CD4-positive, alpha-beta T cell treated with Interleukin-2 at 100 ng/mL for 4 hours (primary cell): ENCODE measurements at places on chromosomes 1 and 21.
A peak's percentile ranks its signal among the peaks of the same experiment; 100 is the strongest.

DNA sequence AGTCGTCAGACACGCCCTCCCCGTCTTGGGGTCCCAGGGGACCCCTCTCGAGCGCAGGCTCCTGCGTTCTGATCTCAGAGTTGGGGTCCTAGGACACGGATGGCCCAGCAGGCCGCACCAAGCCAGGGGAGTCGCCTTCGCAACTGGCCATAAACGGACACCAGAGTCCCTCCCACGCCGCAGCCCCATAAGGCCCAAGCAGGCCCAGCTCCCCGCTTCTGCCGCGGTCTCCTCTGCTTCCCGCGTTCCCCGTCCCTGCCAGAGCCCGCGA lies 633 bp downstream of the DMRTA2 start:
- DNase-seq, result no peak

GRCh38 chr1:10033359-10033845 lies 644 bp downstream of the UBE4B start:
- DNase-seq, result no peak

- DNase-seq, result no peak
Measured at GRCh38 chr1:36673202-36673601, 190.5 kb upstream of the CSF3R start.

- DNase-seq, result no peak
Measured at GRCh38 chr1:63911049-63911448, 137.2 kb downstream of the ROR1 start.

DNA sequence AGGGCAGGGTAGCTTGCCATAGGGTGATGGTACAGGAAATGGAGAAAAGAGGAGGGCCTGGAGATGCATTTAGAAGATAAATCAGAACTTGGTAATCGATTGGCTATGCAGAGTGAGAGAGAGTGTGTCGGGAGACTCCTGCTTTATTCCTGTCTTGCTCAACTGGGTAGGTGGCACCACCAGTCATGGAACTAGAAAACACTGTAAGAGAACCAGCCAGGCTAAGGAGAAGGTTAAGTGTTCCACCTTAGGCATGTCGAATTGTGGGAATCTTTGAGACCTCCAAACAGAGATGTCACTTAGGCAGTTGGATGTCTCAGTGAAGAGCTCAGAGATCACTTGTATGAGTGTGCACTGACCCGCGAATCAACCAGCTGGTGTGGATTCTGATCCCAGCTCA lies 28.7 kb upstream of the RD3 start:
- DNase-seq, result no peak

DNA sequence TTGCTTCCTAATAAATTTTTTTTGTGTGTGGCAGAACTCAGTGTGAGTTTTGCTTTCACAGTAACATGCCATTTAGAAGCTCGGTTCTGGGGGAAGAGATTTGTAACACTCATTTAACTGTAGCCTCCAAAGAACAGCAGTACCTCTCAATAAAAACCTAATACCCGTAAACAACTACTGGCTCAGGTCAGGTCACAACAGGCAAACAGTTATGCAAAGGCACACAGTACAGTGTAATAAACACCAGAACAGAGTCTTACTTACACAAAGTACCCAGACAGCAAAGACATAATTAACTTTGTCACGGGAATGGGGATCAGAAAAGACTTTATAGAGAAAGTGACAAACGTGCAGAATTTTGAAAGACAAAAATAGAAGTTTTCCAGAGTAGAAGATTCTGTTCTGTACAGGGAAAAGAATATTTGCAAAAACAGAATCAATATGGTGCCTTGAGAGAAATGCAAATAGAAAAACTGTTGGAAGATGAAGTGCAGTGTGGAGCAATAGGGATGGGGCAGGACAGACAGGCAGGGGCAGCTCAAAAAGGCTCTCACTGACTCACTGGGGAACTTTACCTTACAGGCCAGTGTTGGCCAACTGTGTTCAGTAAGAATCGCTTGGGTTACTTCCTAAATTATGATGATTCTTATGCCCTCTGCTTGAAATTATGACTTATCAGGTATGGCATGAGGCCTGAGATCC lies 38.8 kb downstream of the EGLN1 start:
- no peak for DNase-seq

GRCh38 chr1:61591351-61591750 lies 133.6 kb downstream of the TM2D1 start:
- DNase-seq, result no peak

GRCh38 chr1:92029241-92029922 lies 403 bp upstream of the EPHX4 start:
- no peak for DNase-seq

DNA sequence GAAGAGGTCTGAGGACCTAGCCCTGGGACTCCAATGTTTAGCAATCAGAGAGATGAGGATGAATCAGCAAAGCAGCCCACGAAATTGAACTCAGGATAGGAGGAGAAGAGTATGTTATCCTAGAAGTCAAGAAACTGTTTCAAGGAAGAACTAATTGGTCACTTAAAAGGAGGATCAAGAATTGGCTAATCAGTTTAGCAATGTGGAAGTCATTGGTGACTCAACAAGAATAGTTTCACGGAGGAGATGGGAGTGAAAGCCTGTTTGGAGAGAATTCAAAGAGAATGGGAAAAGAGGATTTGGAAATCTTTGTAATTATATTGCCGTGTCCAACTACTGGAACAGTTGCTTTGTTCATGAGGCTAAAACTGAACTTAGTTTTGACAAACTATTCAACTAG lies 7.4 kb downstream of the HMCN1 start:
- DNase-seq, result no peak

DNA sequence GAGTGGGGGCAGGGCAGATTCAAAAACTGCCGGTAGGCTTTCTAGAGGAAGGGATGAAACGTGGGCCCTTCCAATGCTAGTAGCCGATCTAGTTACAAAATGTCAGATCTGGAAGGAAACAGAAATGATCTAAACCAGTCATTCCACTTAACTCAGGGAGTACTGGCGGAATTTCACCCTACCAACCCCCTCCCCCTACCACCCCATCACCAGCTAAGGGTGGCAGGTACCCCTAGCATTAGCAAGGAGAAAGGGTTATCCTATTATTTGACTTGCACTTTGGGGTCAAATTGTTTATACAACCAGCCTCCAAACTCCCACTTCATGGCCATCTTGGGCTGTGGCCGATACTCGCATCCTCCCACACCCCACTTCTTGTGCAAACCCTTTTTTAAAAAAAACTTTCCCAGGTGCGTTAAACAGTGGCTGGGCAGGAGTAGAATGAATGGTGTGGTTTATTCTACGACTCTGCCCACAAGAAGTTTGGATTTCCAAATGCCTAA lies 644 bp upstream of the MRPL24 start:
- DNase-seq, result no peak

DNA sequence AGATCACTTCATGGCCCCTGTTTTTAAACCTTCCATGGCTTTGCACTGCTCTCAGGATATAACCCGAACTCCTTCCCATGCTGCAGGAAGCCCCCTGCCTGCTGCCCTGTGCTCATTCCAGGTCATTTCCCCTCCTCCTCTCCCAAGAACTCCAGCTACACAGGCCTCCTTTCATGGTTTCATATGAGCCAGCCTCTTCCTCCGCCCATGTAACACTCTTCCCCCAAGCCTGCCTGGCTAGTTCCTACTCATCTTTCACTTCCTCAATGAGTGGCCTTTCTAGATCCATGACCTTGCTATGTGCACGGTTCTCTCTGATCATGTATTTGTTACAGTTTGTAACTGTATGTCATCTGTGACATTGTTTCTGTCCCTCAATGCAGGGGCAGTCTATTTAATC lies 3.1 kb upstream of the NCF2 start:
- no peak for DNase-seq

GRCh38 chr1:91018006-91018405 lies 3.8 kb downstream of the ZNF644 start:
- DNase-seq, result peak; percentile 32

GRCh38 chr1:86247597-86248279 lies 91.2 kb upstream of the COL24A1 start:
- no peak for DNase-seq
